ENCODE measurements at places on chromosomes 2 and 18.

- DNase-seq, result no peak
Observed at GRCh38 chr18:11159844-11160243, 10.5 kb upstream of the PIEZO2 start.

DNA sequence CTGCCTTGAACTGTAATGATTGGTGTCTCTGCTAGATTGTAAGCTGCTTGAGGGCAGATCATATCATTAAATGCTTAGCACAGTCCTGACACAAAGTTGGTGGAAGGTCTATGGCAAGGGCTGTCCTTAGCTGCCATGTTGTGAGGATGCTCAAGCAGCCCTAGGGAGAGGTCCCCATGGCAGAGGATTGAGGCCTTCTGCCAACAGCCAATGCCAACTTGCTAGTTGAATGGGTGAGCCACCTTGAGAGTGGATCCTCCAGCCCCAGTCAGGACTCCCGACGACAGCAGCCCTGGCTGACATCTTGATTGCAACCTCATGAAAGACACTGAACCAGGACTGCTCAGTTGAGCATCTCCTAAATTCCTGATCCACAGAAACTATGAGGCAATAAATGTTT lies 115.3 kb upstream of the SMAD2 start:
- no peak for DNase-seq

DNA sequence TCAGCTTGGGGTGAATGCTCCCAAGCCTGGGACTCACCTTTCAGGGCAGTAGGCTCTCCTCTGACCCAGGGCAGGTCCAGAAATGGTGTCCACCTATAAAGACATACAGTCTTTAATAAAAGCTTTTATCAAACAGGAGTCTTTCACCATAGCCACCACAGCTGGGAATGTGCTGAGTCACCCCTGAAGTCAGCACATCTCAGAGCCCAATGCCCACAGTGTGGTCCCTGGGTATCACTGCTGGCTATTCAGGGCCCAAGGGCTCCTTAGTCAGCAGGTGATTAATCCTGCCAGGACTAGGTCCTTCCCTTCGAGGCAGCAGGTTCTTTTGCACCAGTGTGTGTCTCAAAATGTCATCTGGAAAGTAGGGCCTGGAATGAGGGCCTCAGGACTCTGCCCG lies 181.9 kb downstream of the MEMO1 start:
- no peak for DNase-seq

DNA sequence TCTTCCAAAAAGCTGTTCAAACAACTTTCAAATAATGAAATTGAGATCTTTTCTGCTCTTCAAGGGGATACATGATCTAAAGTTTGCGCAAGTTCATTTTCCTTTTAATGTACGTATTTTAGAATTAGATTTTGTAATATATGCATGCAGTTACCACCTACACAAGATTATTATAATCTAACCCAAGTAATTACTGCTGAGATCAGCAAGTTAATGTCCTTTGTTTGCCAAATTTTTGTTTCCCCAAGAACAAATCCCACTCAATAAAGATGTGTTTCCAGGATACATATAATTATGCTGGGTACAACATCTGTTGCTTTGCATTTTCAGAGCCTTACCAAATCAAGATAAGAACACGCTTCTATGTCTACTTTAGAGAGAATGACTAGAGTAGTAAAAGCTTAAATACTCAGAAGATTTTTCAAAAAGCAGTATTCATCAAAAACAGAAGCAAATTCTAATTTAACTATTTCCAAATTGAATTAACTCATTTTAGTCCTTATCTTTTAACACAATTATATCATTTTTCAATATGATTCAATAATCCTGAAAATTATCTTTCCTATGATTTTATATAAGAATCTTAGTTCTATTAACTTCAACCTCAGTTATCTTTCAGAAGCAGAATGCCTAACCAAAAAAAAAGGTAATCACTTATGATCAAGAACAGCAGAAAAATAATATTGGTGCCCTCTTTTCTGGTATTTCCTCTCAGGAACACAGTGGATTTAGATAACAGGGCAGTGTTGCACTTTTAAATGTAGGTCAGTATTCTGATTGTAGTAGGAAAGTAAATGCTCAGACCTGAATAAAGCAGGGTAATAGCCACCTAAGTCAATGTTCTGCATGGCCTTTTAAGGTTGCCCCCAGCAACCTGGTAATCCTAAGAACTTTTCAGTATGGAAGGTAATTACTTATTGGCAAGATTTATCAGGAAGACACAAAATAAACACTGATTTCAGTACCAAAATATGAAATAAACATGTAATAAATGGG lies 28.0 kb downstream of the CERKL start:
- no peak for DNase-seq

DNA sequence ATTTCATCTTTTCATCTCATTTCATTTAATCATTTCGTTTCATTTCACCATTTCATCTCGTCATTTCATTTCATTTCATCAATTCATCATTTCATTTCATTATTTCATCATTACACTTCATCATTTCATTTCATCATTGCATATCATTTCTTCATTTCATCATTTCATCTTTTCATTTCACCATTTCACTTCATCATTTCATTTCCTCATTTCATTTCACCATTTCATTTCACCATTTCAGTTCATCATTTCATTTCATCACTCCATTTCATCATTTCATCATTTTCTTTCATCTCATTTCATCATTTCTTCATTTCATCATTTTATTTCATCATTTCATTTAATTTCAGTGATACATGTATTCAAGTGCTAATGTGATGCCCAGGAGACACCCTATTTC lies 127.1 kb downstream of the ANKRD30BL start:
- no peak for DNase-seq

DNA sequence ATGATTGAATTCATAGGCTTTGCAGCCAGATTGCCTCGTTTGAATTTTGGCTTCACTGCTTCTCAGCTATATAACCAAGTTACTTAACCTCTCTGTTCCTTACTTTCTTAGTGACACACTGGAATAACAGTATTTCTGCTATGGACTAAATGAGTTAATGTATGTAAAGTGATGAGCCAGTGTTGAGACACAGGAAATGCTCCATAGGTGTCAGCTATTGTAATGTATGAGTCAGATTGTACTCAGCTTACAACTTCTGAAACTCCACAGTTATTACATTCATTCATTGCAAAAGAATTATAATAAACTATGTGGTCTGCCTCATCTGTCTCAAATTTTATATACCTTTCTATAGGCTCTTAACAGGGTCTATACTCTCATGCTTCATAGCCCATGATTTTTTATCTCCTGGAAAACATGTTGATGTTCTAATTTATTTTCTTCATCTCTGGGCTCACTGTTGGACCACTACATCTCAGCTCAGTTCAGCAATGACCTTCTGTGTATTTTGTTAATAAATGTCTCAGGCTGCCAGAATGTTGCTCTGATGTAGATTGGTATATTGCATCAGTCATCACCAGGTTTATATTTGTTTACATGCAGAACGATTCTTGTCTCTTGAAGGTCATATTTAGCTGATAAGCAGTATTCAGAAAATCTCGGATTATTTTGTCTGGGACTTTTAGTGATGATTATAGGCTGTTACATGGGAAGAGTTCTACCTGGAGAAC lies 76.2 kb downstream of the MAP3K20 start:
- DNase-seq, result no peak

- no peak for DNase-seq
Observed at GRCh38 chr2:178271629-178272333, 77.5 kb downstream of the OSBPL6 start.

- no peak for DNase-seq
Observed at GRCh38 chr2:240245184-240245583, 104.7 kb upstream of the OTOS start.

DNA sequence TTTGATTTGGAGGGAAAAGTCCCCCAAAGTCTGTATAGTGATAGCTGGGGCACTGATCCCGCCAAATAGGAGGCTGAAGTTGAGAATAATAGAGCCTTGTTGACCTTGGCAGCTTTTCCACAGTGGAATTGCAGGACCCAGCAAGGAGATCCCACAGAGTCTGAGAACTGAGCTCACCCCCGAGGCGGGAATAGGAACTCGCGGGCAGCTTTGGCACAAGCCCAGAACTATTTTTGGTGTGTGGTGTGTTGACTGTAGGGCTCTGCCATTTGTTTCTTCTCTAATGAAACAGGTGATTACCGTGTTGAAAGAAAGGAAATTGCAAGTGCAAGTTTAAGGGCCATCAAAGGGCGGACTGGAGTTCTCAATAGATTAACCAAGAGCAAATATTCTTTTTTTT lies 34.0 kb downstream of the SH3RF3 start:
- no peak for DNase-seq

Measured in NCI-H1436 treated with DMSO at 0.1 percent for 48 hours (cell line).